ENCODE measurements at places on chromosomes 5 and 9. TPM values are rescaled to one million over a fixed set of nuclear protein-coding genes. Genes with fewer than 3 reads are reported as not detected.

GRCh38 chr9:110626101-110626829, 42.3 kb upstream of the MUSK start:
- DNase-seq, result no peak

GRCh38 chr5:140106101-140106500, 7.8 kb upstream of the PURA start:
- DNase-seq, result no peak

- no peak for DNase-seq
These were observed 300 bp upstream of the SVEP1 start for GRCh38 chr9:110579862-110580219.

GRCh38 chr5:113427871-113428574, 6.8 kb downstream of the TSSK1B start:
- DNase-seq, result no peak

FGF10 gene
- 12.8 TPM for total RNA-seq

GRCh38 chr5:15383469-15383868, 116.5 kb upstream of the FBXL7 start:
- no peak for DNase-seq

GRCh38 chr5:150305557-150305956, 2.9 kb upstream of the ARSI start:
- DNase-seq, result no peak

DNA sequence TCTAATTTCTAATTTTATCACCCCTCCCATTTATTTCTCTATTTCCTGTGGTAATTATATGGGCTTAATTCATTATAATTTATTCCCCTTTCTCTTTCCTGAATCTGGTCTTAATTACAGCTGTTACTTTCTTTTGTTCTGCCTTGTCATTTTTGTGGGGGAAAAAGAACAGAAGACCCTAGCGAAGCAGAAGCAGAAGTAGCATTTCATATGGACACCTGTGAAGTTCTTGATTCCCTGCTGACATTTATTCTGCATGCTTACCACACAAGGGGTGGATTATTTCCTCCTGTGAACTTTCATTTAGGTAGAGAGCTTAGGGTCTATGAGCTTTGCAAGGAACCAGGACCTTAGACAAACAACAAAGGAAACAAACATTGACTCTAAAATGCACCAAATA, 33.3 kb downstream of the GAPT start:
- DNase-seq, result no peak
